Aorta (tissue), 5 donors: ENCODE measurements at places on chromosomes 5 and 9.

DNA sequence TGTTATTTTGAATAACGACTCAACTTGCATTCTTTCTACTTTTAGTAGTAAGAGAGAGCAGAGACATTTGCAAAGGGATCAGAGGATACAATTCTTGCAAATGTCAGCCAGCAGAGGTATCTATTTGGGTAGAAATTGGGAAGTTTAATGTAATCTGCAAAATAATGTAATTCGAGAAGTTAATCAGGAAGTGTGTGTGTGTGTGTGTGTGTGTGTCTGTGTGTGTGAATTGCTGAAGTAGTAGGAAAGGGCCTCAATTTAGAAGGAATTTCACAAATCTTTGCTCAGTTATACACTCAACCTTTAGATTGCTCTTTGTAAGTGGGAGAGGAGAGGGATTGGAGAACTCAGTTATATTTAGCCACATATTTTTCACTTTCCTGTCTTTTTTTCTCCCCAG, 11.0 kb upstream of the IFNA1 start:
- H3K27me3 ChIP-seq, result no peaks in the 10 kb centered on the region
- no peak overlapping the region for H3K27ac ChIP-seq
- no peaks in the 10 kb centered on the region for H3K36me3 ChIP-seq
- H3K4me3 ChIP-seq, result no peak overlapping the region

DNA sequence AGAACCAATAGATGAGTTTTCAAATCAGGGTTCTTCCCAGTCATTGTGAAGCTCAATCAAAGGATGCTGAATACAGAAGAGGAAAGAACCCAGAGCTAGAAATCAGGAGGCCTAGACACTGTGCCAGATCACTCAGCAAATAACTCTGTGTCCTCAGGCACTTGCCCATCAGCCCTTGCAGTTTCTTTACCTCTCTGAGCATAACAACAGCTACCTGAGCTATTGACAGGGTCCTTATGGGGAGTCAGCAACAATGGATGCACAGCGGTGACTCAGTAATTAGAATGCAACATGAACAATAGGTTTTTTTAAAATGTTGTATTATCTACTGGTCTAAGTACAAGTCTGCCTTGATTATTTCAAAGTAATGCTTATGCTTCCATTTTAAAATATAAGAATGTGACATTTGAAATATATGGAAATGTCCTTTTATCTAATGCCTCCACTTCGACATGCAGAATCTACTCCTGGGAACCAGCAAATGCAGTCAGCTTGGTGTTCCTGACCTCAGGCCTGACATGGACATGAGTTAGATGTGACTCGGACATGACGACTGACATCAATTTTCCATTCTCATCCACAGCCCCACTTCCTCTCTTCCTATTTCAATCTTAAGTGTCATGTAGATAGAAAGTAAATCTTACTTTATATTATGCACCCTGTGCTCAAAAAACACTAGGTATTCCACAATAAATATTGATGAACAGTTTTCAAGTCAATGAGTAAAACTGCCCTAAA, 155.0 kb downstream of the TLE1 start:
- no peaks in the 10 kb centered on the region for H3K36me3 ChIP-seq
- no peak overlapping the region for H3K27ac ChIP-seq
- no peaks in the 10 kb centered on the region for H3K4me1 ChIP-seq

- H3K27me3 ChIP-seq, result no peaks in the 10 kb centered on the region
Measured at GRCh38 chr5:2011481-2012411, 129.0 kb upstream of the IRX4 start.

DNA sequence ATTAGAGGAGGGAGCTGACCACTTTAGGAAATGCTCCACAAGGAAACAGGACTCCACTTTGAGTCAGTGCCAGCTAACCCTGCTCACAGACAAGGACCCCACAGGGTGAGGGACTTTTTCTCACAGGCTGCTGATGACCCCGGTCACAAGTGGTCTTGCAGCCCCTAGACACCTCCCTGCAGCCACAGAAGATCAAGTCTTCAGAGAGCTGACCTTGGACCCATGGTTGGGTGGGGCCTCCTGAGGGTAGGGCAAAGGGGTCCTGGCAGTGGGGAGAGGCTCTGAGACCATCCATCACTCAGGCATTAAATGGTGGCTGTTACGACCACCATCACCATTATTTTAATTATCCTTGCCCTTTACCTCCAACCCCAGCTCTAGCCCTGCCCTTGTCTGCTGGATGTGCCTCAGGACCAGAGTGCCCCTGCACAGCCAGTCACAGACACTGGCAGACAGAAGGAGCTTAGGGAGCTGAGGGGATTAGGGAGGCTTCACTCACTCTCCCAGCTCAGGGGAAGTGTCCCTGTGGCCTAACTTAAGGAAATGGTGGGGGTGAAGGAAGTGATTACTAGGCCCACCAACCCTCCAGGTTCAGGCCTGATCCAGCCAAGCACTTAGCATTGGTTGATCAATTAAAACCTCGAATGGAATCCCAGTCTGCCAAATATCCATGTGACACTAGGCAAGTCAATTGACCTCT, 1.6 kb downstream of the ACSL6 start:
- DNase-seq, result peak; percentile 14
- no peak overlapping the region for H3K27ac ChIP-seq
- no peaks in the 10 kb centered on the region for H3K27me3 ChIP-seq
- H3K4me3 ChIP-seq, result no peak overlapping the region
- H3K4me1 ChIP-seq, result no peaks in the 10 kb centered on the region

- DNase-seq, result no peak
- H3K27ac ChIP-seq, result no peak overlapping the region
- no peaks in the 10 kb centered on the region for H3K27me3 ChIP-seq
- no peaks in the 10 kb centered on the region for H3K4me1 ChIP-seq
Measured at GRCh38 chr5:13629218-13629617, 315.3 kb downstream of the DNAH5 start.

- H3K27ac ChIP-seq, result peak overlapping the region; percentile 90
- no peak overlapping the region for H3K4me3 ChIP-seq
- peaks cover 4% of the 10 kb centered on the region for H3K4me1 ChIP-seq
- H3K27me3 ChIP-seq, result no peaks in the 10 kb centered on the region
- peak; percentile 68 for DNase-seq
Measured at GRCh38 chr9:92501671-92502393, 19.5 kb upstream of the ASPN start.

GRCh38 chr9:34654323-34655051, 2.5 kb downstream of the IL11RA start:
- peak overlapping the region; percentile 70 for H3K27ac ChIP-seq
- peaks cover 2% of the 10 kb centered on the region for H3K4me1 ChIP-seq
- no peak overlapping the region for H3K4me3 ChIP-seq
- no peaks in the 10 kb centered on the region for H3K27me3 ChIP-seq
- peak; percentile 89 for DNase-seq

DNA sequence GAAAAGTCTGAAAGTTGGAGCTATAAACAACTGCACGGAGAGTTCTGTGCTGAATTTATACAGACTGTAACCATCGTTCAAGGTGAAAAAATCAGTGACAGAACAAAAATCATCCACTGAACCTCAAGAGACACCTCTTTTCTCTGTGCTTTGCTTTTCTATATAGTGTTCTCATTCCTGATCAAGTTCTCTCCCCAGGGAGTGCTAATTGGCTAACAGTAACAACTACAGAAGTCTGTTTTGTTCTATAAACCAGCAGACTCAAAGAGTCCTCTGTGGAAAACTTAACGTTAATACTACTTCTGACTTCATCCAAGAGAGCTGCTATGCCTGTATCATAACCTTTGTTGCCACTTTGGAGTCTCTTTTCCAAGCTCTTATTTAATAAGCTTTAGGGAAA, 1388.3 kb upstream of the C9orf72 start:
- no peaks in the 10 kb centered on the region for H3K36me3 ChIP-seq
- H3K27me3 ChIP-seq, result peaks cover 2% of the 10 kb centered on the region
- no peak for DNase-seq
- no peaks in the 10 kb centered on the region for H3K4me1 ChIP-seq
- H3K27ac ChIP-seq, result no peak overlapping the region

- H3K4me3 ChIP-seq, result no peak overlapping the region
- peaks cover 6% of the 10 kb centered on the region for H3K36me3 ChIP-seq
- H3K27me3 ChIP-seq, result no peaks in the 10 kb centered on the region
- H3K27ac ChIP-seq, result no peak overlapping the region
Measured at GRCh38 chr9:124352616-124353015, 62.6 kb downstream of the PSMB7 start.

DNA sequence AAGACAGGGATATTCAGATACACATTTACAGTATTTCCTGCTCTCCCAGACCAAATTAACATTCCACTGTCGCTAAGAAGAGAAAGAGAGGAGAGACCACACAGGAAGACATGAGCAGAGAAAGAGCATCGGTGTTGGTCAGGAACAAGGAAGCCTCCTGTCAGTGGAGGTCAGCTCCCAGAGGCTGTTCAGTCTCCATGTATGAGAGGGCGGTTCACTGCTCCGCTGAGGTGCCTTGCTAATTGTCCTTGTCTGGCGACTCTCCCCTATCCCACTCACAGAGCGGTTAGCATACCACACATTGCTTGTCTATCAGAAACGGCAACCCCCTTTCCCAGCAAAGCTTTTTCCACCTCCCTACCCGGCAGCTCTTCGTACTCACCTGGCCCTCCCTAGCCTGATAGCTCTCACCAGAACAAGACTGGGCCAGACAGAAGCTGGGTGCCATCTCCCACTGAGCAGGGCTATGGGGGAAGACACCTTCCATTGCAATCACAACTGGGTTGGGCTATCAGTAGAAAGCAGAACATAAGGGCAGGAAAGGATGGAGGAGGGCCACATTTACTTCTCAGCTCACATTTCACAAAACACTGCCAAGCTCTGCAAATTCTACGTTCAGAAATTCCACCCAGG, 58.6 kb upstream of the LMNB1 start:
- no peak overlapping the region for H3K4me3 ChIP-seq
- no peaks in the 10 kb centered on the region for H3K27me3 ChIP-seq
- no peak for DNase-seq
- no peak overlapping the region for H3K27ac ChIP-seq

DNA sequence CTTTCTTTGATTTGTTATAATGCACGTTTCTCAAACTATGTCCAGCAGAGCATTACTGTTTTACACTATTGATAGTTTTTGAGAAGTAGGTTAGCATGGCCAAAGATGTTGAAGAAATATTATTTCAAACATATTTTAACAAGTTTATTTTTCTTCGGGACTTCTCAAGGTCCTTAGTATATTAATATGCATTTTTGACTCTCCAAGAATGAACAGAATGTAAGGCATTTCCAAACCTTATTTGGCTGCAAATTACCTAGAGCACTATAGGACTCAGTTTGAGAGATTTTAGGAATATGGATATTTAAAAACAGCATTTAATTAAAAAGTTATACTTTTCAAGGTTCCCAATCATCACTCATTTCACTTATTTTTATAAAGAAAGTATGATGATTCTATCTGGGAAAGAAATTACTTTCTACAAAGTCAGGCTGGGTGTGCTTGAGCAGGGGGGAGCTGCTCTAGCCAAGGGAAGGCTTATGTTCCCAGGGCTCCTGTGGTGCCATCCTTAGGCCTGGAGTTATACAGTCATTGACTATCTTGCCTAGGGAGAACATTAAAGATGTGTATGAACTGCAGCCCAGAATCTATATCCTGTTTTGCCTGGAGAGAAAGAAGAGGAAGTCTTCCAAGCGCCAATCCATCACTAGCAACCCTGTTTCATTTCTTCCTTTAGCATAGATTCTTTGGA, 27.6 kb upstream of the NREP start:
- no peaks in the 10 kb centered on the region for H3K27me3 ChIP-seq
- no peak overlapping the region for H3K27ac ChIP-seq
- H3K36me3 ChIP-seq, result no peaks in the 10 kb centered on the region
- no peak for DNase-seq

DNA sequence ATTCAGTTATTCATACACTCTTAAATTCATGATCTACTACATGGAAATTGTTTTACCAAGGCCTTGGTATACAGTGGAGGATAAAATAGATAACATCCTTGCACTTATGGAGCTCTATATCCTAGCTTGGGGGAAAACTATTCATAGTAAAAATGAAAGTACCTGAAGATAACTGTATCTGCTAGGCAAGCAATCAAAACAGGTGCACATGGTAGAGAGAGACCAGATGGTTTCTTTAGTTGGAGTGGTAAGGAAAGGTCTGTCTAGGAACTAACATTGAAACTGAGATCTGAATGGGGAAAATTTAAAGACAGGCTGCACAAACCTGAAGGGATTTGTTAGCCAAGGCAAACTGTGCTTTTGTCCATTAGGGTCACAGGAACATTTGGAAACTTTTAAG, 11.1 kb upstream of the SLCO4C1 start:
- H3K4me3 ChIP-seq, result no peak overlapping the region
- no peaks in the 10 kb centered on the region for H3K27me3 ChIP-seq
- no peaks in the 10 kb centered on the region for H3K36me3 ChIP-seq
- DNase-seq, result no peak
- no peaks in the 10 kb centered on the region for H3K4me1 ChIP-seq

- H3K4me1 ChIP-seq, result no peaks in the 10 kb centered on the region
- no peak for DNase-seq
- no peaks in the 10 kb centered on the region for H3K27me3 ChIP-seq
- no peak overlapping the region for H3K4me3 ChIP-seq
- H3K27ac ChIP-seq, result no peak overlapping the region
- H3K36me3 ChIP-seq, result no peaks in the 10 kb centered on the region
Measured at GRCh38 chr5:54242297-54242696, 68.1 kb downstream of the ARL15 start.

GRCh38 chr5:93622240-93622885, 39.3 kb downstream of the NR2F1 start:
- H3K4me1 ChIP-seq, result no peaks in the 10 kb centered on the region
- no peaks in the 10 kb centered on the region for H3K27me3 ChIP-seq
- no peak for DNase-seq

- no peaks in the 10 kb centered on the region for H3K4me1 ChIP-seq
- H3K27me3 ChIP-seq, result peaks cover 2% of the 10 kb centered on the region
- DNase-seq, result no peak
- no peak overlapping the region for H3K27ac ChIP-seq
- H3K36me3 ChIP-seq, result no peaks in the 10 kb centered on the region
Measured at GRCh38 chr5:66306105-66306843, 162.2 kb downstream of the SREK1 start.
